Large intestine (tissue), 12 donors: ENCODE measurements at places on chromosomes 1 and 21.

DNA sequence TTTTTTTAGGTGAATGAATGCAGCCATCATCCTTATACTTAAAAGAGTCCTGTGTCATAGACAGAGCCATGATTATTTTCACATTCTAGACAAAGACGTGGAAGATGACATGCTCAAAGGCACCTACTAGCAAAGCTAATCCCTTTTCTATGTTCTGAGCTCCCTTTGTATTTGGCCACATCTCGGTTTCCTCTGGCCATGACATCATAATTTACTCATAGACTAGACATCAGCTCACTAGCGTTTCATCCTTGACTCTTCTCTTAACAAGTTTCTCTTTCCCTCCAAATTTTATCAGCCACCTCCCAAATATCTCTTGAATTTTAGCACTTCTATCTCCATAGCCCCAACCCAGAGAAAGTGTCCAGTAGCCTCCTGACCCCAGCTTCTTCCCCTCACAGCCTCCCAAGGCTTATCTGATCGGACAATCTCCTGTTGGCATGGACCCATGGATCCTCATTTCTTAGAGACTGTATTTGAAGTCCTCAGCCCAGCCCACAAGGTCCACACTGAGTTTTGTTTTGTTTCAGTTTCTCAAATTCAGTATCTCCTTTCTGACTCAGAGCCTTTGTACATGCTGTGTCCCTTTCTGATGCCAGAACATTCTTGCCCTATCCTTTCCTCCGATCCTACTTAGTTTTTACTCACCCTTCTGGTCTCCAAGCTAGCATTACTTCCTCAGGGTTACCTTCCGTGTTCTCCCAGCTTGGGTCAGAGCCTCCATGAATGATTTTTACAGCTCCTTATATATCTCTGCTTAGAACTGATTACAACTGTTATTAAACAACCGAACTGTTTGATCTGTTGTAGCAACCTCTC lies 33.0 kb upstream of the EPS8L3 start:
- DNase-seq, result peak; percentile 62

DNA sequence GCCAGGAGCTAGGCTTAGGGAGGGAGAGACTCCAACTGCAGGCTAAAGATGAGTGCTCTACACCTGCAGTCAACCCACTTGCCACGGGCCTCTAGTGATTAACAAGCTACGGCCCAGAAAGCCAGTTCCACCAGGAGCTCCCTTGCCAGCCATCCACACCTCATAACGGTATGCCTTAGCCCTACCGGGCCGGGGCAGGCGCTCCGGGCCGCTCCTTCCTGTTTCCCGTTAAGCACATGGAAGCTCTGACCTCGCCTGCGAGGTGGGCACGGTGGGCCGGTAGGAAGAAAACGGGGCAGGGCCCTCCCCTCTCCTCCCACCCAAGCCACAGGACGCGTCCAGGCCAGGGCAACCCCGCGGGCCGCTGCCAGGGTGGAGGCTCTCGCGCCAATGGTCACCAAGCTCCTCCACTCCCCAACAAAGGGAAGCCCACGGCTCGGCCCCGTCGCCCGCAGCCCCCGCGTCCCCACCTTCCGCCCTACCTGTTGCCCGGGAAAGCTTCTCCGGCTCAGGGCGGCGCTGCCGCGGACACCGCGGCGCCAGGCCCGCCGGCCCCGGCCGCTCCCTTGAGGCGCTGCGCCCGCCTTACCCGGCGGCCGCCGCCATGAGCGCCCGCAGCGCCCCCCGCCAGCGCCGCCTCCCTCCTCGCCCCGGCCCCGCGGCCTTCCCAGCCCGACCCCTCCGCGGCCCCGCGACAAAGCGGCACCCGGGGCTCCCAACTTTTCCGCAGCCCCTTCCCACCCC lies 627 bp downstream of the CERS2 start:
- peak; percentile 62 for DNase-seq

DNA sequence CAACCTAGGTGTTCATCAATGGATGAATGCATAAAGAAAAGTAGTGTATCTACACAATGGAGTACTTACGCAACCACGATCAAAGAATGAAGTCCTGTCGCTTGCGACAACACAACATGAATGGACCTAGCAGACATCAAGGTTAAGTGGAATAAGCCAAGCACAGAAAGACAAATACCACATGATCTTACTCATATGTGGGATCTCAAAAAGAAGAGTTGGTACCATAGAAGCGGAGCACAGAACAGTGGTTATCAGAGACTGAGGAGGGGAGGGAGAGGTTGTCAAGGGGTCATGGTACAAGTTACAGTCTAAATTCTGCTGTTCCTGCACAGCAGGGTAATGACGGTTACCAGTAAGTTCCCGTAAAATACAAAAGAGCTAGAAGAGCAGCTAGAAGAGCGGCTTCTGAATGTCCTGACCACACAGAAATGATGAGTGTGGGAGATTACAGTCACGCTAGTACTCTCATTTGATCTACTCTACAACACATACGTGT lies 36.7 kb downstream of the NPHP4 start:
- no peak for DNase-seq

- peak; percentile 16 for DNase-seq
Measured at GRCh38 chr1:194117582-194117981, 931.2 kb upstream of the B3GALT2 start.
